Smooth muscle cell of the umbilical artery (primary cell): ENCODE measurements at places on chromosomes 4 and X. TPM values are rescaled to one million over a fixed set of nuclear protein-coding genes. Genes with fewer than 3 reads are reported as not detected.

GAK gene
- total RNA-seq = 48.1 and 87.1 TPM in 2 replicates

RNF128 gene
- 9.2 and 29.3 TPM in 2 replicates for total RNA-seq

EGFL6 gene
- total RNA-seq = not detected in 2 replicates

PABPC1L2A gene
- not detected in 2 replicates for total RNA-seq

PCDH10 gene
- 73.0 and 99.5 TPM in 2 replicates for total RNA-seq
